ENCODE measurements at places on chromosomes 13 and 19.

DNA sequence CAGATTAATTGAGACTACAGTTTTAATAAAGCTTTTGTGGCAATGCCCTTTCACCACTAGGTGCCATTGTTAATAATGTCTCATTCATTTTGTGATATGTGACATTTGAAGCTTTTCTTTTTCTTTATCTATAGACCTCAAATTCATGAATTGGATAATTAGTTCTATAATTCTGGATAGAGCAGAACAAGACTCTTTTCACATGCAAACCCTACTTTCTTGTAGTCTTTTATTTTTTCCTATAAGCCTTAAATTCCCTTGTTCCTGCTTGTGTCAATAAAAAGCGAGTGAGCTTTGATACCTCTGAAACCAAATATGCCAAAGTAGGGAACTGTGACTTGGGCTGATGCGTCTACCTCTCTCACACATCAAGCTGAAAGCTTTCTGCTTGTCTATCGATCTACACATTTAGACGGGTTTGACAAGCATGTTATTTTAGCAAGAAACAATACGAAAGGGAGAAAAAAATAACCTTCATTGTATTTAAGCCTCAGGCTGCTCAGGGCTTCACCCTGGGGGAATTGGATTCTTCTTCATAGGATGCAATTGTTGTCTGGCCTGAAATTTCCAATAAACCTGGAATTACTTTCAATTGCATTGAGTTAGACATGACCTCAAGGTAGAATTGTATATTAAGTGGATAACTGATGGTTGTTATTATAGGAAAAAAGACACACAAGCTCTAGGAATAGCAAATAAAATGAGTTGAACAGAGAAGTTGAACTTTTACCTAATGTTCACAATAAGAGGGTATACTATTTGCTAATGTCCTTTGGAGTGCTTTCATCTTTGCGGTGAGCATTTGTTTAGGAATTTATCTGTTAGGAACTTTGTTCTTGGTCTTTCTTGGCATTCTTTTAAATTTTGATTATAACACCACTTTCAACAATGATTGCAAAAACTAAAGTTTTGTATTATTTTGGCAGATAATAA lies 1150.2 kb upstream of the PCDH9 start:
- no peak for DNase-seq

DNA sequence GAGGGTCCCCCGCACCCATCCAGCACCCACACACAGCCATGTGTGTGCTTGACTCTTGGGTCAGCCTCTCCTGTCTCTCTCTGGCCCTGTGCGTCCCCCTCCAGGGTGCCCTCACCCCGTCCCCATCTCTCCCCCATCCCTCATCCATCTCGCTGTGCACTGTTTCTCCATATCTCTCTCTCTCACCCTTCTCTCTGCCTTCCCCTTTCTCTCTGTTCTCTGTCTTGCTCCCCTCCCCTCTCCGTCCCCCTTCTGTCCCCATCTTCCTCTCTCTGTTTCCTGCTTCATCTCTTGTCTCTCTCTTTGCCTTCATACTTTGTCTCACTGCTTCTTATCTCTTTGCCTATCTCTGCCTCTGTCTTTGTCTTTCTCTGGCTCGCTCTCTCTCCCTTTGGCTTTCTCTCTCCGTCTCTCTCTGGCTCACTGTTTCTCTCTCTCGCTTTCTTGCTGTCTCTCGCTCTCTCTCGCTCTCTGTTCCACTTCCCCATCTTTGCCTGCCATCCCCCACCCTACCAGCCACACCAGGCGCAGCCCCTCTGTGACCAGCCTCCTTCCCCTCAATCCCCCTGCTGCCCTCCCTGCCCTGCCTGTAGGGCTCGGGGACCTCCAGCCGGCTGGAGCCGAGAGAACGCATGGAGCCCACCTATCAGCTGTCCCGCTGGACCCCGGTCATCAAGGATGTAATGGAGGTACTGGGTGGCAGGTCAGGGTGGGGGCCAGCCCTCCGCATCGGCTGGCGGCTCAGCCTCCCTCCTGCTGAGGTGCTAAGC lies 8.9 kb downstream of the STXBP2 start:
- no peak for DNase-seq

DNA sequence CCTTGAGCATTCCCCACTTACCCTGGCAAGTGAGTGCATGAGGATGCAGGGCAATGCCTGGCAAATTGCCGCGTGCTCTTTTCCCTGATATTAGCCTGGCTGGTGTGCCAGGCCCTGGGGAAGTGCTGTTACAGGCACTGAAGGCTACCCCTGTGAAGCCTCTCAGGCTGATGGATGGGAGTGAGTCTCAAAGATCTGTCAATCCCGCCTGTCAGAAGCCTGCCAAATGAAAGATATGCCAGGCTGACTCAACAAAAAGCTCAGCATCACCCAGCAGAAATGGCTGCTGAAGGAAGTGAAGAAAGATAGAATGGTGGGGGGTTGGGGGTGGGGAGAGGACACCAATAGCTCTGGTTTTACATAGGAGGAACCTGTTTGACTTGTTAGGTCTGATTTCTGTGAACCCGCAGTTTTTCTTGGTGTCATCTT lies 112.1 kb downstream of the LACC1 start:
- no peak for DNase-seq

DNA sequence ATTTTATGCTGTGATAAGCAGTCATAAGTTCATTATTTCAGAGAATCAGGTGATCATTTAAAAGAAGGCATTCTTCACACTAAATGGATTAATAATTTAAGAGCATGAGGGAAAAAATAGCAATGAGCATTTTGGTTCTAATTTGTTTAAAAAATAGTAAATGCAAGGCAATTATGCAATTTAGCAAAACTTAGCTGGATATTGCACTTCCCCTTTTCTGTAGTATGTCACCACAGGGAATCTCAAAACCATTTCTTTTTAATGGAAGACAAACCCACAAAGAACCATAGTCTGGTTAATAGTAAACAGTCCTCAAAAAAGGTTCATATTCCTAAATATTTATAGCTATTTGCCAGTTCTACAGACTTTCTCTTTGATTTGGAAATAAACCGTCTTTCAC lies 30.2 kb downstream of the COG6 start:
- DNase-seq = no peak

DNA sequence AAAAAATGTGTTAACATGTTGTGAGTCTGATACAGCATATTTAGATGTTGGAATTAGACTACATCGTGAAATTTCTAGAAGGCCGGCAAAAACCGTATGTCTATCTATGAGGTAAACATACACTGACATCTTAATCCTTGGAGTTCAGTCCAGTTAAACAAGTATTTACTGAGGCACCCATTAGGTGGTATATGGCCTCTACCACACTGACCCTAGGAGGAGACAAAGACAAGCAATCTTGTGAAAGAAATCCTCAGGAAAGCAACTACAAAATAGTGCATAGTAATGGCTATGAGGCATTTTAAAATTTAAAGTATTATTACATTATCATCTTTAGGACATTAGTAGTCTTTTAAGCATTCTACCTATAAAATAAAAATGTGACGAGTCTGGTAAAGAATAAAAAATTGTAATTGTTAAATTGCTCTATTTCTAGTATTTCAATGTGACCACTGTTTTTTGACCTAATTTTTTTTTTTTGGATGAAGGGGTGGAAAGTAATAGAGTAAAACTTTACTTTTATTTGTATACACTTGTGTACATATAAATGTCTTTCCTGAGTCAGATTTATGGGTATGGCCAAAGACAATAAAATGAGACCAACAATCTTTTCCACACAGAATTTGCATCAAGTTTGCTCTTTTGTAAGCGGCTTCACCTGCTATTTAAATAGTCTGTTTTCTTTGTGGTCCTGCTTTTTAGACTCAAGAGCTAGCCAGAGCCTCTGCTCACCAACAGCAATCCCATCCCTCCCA lies 50.5 kb downstream of the KATNAL1 start:
- DNase-seq = no peak

GRCh38 chr19:13024951-13025697 lies 29.8 kb downstream of the NFIX start:
- no peak for DNase-seq

DNA sequence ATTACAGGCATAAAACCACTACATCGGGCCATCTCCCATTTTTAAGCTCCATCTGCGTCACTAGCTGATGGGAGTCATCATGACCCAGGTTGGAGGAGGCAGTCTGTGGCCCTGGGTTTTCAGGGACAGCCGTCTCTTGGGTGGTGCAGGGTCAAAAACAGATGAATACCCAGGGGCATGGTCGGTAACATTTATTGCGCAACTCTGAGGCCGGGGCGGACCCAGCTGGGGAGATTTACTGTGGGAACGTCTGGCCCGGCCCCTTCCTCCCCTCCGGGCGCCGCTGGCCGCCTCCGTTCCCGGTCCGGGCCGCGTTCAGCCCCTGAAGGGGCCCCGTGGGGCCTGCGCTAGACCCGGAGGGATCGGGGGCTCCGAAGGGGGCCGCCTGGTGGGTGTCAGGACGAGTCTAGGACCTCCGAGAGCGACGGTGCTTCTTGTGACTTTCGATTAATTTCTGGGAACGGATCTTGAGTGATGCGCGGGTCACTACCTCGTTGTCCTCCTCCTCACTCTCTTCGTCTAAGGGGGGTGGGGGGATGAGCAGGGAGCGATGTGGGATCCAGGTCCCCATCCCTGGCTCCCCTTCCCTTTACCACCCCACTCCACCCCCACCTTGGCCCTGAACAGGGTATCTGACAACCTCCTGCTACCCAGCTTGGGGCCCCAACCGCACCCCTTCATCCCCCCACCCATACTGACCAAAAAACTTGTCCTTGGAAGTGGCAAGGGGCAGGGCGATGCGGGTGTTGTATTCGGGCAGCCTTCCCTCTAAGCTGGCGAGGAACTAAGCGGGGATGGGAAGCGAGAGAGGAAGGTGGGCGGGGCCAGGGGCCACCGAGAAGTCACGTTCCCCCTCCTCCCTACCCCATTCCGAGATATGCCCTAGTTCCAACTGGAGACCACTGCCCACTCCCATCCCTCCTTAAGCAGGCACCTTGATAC lies 1.6 kb upstream of the RGL3 start:
- no peak for DNase-seq

DNA sequence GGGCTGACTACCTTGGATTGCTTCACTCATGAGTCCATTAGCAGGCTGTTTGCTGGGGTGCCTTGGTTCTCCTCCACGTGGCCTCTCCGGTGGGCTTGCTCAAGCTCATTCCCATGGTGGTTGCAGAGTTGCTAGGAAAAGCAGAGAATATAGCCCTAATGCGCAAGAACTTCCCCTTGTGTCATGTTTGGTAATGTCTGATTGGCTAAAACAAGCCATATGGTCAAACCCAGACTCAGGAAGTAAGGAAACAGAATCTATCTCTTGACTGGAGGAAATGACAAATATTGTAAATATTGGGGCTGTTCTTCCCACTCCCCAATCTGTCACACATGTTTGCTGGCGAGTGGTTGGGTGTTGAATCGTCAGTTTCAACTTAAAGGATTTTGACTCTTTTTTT lies 12.1 kb downstream of the NFILZ start:
- no peak for DNase-seq

DNA sequence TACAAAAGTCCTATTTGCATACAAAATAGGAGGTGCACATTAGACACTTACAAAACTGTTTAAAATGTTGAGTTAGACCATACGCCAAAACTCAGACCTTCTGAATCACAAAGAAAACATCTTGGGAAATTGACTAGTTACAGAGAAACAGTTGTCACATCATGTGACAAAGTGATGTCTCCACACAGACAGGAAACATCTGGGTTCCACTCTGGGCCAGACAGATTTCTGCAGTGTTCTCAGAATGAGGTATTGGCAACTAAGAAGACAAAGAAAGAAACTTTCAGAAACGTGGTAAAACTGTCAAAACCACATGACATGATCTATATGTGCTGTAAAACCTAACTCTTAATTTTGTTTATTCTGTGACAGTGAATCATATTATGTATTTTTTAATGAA lies 6.7 kb downstream of the ZNF793 start:
- no peak for DNase-seq

- no peak for DNase-seq
Observed at GRCh38 chr13:50512474-50513299, 330.8 kb downstream of the DLEU7 start.

DNA sequence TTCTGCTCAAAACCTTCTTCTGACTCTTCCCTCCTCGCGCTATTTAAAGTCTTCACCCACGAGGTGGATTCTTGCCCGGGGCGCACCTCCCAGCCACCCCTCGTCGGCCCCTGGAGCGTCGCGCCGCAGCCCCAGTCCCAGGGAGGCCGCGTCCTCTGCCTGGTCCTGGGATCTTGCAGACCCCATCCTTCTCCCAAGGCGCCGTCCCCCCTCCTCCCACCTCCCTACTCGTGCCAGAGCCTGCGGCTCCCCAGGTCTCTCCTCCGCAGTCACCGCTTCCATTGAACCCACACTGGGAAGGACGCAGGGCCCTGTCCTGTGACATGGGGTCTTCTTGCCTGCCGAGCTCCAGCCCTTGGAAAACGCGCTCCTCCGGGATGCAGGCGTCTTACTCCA lies 486 bp downstream of the ZNF808 start:
- no peak for DNase-seq

GRCh38 chr13:101706651-101707050 lies 254.2 kb downstream of the ITGBL1 start:
- no peak for DNase-seq

DNA sequence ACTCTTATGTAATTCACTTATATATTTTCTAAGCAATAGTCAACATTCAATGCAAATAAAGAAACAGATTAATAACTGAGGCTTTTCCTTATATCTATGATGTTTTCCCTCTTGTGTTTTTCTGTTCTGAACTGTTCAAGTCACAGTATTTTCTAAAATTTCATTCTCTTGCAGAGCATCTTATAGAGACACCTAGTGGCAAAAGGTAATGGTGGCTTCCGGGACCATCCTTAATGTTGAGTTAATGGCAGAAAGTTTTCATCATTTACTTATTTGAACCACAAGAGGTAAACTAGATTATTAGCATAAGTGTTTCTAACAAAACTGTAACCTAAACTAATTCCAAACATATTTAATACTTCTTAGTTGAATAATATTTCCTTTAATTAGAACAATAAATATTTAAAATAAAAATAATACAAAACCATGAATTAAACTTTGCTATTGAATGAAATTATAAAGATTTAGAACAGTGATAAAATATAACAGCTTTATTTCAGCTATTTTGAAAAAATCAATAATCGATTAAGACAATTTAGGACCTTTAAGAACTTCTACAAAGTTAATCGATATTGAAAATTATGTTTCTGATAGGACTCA lies 1.7 kb upstream of the SLITRK5 start:
- DNase-seq = peak; percentile 63

DNA sequence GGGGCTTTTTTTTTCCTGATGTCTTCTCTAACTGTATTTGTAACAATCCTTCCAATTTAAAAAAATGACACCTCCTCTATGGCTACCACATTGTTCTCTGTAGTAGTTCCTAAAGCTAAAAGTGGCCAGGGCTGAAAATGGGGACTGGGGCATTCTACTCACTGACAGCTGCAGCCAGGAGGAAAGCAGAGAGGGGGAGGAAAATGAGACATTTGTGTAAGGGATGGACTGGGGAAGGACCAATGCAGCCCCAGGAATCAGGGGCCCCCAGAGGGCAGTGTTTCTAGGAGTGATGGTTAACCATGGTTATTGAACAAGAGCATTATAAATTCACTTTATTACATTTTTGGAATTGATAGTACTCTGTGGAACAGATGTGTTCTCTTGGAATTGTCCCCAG lies 34.3 kb upstream of the C1QTNF9 start:
- DNase-seq = no peak

- no peak for DNase-seq
Observed at GRCh38 chr19:2888731-2889224, 11.9 kb upstream of the ZNF57 start.
